ENCODE measurements at places on chromosomes 6 and 20. TPM values are rescaled to one million over a fixed set of nuclear protein-coding genes. Genes with fewer than 3 reads are reported as not detected.

The FUT9 gene
- total RNA-seq = not detected

The LY6G6D gene
- not detected for total RNA-seq

The ANGPT4 gene
- total RNA-seq = not detected

The WFDC10B gene
- not detected for total RNA-seq

The KCNG1 gene
- 108 TPM for total RNA-seq

The HFE gene
- 24.6 TPM for total RNA-seq

The PLA2G7 gene
- total RNA-seq = not detected

The ABCF1 gene
- 35.9 TPM for total RNA-seq

The ZFP57 gene
- 0.69 TPM for total RNA-seq

The ID1 gene
- 37.3 TPM for total RNA-seq

The HUS1B gene
- total RNA-seq = 1.7 TPM

The TREML1 gene
- not detected for total RNA-seq

The SIM1 gene
- not detected for total RNA-seq

The FILIP1 gene
- 0.37 TPM for total RNA-seq

The MMUT gene
- total RNA-seq = 28.7 TPM

The GJA1 gene
- total RNA-seq = 323 TPM

The FOXS1 gene
- total RNA-seq = 1.1 TPM

The SLC52A3 gene
- not detected for total RNA-seq

The THBD gene
- 7.2 TPM for total RNA-seq

The PPIL6 gene
- 2.9 TPM for total RNA-seq

Measured in smooth muscle cell of the umbilical artery (primary cell).